ENCODE measurements at places on chromosomes 7 and 10. TPM values are rescaled to one million over a fixed set of nuclear protein-coding genes. Genes with fewer than 3 reads are reported as not detected.

Gene MSMB
- not detected for total RNA-seq

GRCh38 chr7:8228766-8229674, 32.9 kb downstream of the ICA1 start:
- DNase-seq, result no peak

Gene TBATA
- not detected for total RNA-seq

DNA sequence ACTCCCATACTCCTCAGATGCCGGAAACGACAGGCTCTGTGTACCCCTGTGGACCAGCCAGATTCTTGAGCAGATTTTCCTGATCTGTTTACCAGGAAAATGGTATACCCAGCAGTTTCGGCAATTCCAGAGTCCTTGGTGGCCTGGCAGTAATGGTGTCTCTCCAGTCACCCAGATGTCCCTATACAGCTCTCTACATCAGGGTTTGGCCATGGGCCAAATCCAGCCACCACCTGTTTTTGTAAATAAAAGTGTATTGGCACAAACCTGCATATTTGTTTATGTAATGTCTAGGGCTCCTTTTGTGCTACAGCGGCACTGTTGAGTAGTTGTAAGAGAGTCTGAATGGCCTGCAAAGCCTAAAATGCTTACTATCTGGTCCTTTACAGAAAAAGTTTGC, 491.3 kb downstream of the RPS24 start:
- DNase-seq, result no peak

GRCh38 chr10:4103603-4104002, 318.6 kb upstream of the KLF6 start:
- DNase-seq, result no peak

DNA sequence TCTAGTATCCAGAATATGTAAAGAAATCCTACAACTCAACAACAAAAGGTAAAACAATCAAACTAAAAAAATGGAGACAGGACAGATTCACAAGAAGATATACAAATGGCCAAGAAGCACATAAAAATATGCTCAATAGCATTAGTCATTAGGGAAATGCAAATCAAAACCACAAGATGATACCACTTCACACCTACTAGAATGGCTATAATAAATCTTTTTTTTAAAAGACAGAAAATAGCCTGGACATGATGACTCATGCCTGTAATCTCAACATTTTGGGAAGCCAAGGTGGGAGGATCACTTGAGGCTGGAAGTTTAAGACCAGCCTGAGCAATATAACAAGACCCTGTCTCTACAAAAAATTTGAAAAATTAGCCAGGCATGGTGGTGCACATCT, 27.9 kb upstream of the CHCHD3 start:
- no peak for DNase-seq

DNA sequence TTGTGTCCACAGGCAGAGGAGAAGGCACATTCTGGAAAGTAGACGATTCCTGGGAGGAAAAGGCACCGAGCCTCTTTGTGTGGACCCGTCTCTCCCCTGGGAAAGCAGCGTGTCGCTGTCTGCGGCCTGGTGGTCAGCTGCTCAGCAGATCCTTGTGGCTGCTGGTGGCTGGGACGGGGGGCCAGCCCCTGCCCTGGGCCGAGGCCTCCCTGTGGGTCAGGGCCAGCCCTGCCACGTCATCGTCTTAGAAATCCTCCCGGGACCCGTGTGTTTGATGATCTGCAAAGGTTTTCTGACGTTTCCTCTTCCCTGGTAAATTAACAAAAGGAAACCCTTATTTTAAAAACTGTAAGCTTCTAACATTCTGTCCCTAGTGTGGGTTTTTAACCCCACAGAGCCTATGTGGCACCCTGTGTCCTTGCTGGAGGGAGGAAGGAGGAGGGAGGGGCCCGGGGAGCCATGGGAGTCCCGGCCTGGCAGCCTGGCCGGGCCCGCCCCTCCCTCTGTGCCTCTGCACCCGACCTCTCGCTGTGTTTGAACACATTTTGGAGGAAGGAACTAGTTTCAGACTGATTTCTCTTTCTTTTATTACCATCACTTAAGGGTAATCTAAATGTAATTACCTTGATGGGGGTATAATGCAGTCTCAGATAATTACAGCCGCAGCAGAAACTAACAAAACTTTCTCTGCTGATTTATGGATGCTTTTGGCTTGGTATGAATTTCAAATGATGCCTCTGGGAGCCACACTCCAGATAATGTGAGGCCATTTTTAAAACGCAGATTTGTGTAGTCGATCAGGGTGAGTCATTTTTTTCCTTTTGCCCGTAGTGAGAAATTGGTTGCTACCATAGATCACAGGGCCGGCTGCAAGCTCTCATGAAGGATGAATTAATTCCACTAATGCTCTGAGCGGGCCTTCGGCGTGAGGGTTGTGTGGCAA, 85.5 kb downstream of the NKX6-2 start:
- DNase-seq, result no peak

Gene CLDN3
- total RNA-seq, result not detected

GRCh38 chr7:108535744-108536143, 9.8 kb upstream of the PNPLA8 start:
- DNase-seq, result no peak

Gene PTER
- total RNA-seq, result 14.8 TPM

DNA sequence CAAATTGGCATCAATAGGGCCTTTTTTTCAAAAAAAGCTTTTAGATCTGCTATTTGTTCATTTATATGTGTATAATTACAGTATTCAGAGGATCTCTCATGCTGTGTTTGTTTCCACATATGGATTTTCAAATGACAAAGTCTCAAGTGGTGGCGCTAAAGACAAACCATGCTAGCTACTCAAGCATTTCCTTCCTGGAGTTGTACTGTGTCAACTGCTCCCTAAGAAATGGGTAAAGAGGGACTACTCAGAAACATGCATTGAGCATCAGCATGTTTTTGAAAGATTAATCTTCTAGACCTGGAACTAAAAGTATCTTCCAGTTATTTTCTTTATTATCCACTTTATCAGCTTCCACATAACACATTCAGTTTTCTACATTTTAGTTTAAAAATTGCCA, 12.7 kb downstream of the CNTNAP2 start:
- no peak for DNase-seq

DNA sequence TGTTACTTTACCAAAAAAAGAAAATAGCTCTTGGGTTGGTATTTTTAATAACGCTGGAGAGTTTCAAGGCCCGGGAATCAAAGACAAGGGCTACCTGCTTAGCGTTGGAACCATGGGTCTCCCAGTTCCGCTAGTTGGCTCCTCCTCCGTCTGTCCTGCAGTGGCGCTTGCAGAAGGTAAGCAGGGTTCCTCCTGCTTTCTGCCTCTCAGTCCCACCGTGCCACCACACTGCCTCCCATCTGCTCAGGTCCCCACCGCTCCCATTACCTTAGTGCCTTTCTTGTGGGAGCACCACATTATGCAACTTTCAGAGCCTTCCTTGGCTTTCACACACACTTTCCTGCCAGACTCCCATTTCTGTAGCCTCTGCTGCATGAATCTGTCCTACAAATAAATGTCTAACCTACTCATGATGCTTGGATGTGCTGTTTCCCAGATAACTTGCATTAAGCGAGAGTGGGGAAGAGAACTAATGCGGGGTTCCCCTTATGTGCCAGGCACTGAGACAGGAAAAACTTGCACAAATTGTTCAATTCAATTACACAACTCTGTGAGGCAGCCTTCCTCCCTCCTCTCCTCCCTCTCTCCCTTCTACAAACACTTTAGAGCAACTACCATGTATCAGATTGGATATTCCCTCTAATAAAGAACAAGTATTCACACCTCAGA, 124.5 kb downstream of the AOAH start:
- no peak for DNase-seq

DNA sequence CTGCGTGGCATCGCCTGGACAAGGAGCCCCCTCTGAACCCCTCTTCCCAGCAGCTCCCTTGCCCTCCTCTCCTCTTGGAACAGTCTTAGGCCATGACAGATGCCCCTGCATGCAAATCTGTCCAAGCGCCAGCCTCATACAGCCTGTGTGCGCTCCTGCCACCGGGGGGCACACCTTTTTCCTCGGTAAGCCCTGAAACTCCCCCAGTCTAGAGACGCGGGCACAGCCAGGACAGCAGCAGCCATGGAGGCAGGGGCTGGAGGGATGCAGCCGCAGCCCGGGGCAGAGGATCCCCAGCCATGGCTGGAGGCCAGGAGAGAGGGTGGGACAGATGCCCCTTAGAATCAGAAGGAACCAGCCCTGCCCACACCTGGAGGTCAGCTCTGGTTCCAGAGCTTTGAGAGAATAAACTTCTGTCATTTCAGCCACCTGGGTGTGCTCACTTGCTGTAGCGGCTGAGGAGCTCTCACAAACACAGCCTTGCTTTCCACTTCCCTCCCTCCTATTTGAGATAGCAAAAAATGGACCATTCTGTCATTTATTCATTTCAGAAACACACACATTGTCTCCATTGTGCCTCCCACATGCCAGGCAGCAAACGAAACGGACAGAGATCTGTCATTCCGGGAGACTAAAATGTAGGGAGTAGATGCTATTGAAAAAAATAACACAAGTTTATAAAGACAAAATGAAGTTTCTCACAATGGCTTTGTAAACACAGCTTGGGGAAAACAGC, 241.5 kb downstream of the WDR37 start:
- DNase-seq, result no peak

- no peak for DNase-seq
Measured at GRCh38 chr10:102611514-102612087, 32.7 kb upstream of the TRIM8 start.

Gene COBL
- total RNA-seq, result 0.27 TPM

GRCh38 chr10:53064614-53065013, 292.0 kb upstream of the MBL2 start:
- DNase-seq, result peak; percentile 3

DNA sequence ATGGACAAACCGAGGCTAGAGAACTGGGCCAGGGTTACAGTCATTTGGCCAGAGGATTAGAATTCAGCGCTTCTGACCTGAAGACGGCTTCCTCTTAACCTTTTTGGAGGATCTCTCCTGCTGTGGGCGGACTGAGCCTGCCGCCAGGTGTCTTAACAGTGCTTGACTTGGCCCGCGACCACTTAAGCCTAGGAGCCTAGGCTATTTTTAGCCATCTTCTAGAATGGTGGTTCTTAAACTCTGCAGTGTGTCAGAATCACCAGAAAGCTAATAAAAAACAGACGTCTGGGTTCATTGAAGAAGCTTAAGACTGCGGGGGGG, 722 bp downstream of the MDH2 start:
- DNase-seq, result no peak

- DNase-seq, result no peak
Measured at GRCh38 chr10:4434516-4435071, 391.4 kb upstream of the AKR1E2 start.

- no peak for DNase-seq
Measured at GRCh38 chr7:116431787-116432526, 67.6 kb upstream of the CAV2 start.

DNA sequence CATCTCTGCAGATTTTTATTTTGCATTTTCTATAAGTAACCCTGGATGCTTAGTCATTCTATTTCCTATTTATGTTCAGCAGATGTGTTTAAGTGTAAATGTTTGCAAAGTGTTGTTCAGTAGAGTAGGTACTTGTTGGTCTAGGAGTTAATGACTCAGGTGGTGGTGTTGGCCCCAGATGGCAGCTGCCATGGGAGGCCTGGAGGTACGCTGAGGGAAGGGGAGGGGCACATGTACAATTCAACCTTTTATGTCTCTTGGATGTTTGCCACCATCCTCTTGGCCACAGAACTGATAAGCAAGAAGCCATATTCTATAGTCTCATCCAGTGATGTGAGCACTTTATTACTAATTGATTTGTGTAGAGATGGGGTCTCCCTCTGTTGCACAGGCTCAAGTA, 68.1 kb upstream of the SLC39A12 start:
- DNase-seq, result no peak

- no peak for DNase-seq
Measured at GRCh38 chr7:31204071-31204470, 136.5 kb downstream of the NEUROD6 start.

DNA sequence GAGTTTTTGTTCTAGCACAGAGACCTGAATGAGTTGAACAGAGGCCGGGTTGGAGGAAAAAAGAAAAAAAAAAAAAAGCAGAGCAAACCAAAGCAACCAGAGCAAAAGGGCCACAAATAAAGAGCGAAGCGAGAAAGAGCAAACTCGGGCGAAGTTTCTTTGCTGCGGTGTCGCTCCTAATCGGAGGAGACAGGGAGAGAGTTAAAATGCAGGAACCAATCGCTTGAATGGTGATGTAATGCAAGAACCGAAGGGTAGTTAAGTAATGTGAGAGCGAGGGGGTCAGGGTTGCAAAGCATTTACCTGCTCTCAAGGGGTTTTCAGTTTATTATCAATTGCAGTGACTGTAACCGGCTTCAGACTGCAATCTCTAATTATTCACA, 271.7 kb downstream of the TRIL start:
- DNase-seq, result peak; percentile 63

Gene SOSTDC1
- total RNA-seq, result under 0.01 TPM

GRCh38 chr10:31657434-31657872, 271.2 kb downstream of the ARHGAP12 start:
- DNase-seq, result no peak

Gene RPP30
- total RNA-seq, result 16.4 TPM

- no peak for DNase-seq
Measured at GRCh38 chr7:45586542-45587520, 12.7 kb downstream of the ADCY1 start.

- DNase-seq, result no peak
Measured at GRCh38 chr10:124321433-124322089, 97.2 kb downstream of the OAT start.

Measured in hematopoietic multipotent progenitor cell (in vitro differentiated cells).